ENCODE measurements at places on chromosomes 4 and X.

DNA sequence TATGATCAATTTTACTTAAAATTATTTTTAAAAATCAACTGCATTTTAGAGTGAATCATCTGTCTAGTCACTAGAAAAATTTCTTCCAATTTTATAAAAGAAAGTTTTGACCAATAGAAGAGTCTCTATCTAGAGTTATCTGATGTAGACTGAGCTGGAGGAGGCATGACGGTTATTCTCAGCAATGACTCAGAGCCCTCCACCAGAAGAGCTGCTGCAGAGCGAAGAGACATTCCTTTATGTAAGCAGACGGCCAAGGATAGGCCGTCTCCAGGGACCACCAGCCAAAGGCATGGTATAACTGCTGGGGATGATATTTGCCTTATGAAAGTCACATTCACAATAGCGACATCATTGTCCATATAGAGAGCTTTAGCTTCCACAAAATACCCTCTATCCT lies 23.0 kb downstream of the LDB2 start:
- peak; percentile 88 for DNase-seq

DNA sequence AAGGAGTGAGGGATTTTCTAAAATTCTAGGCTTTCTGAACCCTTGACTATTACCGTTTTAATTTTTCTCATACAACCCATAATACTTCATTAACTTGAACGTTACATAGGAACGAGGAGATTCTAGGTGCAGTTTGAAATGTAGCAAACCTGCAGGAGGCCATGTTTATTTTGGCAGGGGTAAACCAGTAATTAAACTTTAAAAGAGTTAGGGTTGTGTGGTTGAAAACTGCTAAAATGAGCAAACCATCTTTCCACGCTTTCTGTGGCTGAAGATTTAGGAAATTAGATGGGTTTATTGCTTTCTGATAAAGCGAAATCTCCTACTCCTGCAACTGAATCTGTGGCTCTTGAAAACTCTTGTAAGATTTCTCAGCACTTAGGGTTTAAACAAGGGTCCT lies 1.7 kb downstream of the PHEX start:
- DNase-seq, result no peak

- DNase-seq, result peak; percentile 87
These were observed 82.7 kb upstream of the GPM6B start for GRCh38 chrX:13899607-13900006.

DNA sequence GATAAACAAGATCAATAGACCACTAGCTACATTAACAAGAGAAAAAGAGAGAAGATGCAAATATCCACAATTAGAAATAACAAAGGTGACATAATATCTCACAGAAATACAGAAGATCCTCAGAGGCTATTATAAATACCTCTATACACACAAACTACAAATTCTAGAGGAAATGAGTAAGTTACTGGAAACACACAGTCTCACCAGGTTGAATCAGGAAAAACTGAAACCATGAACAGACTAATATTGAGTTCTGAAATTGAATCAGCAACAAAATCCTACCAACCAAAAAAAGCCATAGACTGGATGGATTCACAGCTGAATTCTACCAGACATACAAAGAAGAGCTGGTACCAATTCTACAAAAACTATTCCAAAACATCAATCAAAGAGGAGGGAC lies 211.8 kb upstream of the CPEB2 start:
- DNase-seq, result no peak

GRCh38 chr4:161404346-161405110 lies 759.3 kb downstream of the FSTL5 start:
- DNase-seq, result no peak

DNA sequence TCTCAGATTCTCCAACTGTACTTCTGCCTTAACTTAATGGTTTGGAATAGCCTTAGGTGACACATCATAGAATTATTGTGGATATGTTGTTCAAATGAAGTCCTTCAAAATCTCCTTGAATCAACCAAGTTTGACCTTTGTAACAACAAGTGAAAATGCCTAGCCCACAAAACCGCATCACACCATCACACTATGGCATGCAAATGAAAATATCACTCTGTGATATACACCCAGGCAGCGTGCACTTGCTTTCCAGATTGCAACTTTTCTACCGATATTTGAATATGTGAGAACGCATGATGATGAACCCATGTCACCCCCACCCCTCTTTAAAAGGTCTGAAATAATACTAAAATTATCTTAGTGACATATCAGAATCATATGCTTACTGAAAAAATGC lies 656.7 kb downstream of the GABRG1 start:
- DNase-seq, result no peak

DNA sequence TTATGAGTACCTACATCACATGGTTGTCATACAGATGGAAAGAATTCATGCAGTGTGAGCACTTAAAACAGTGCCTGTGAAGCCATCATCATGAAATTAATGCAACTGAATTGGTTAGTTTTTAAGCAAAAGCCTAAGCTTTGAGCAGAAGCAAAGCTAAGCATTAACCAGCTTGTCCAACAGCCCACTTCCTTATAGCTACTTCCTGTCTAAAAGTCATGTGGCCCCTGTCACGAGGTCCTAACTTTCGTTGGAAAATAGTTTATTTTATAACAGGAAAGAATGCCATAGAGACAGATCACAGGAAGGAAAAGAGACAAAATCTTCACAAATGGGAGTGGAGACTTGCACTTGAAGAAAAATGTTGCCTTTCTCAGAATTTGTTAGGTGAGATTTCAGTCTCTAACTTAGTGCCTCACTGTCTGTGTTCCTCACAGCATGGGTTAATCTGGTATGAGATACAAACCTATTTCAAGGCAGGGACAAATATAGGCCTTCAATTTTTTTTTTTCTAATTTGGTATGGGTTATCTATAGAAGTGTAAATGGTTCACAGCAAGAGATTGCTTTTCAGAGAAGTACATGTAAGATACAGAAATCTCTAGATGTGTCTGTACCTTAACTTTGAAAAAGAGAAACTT lies 27.7 kb upstream of the VCX start:
- DNase-seq, result no peak

- DNase-seq, result peak; percentile 21
These were observed 1.1 kb downstream of the FBXW7 start for GRCh38 chr4:152534541-152535359.

DNA sequence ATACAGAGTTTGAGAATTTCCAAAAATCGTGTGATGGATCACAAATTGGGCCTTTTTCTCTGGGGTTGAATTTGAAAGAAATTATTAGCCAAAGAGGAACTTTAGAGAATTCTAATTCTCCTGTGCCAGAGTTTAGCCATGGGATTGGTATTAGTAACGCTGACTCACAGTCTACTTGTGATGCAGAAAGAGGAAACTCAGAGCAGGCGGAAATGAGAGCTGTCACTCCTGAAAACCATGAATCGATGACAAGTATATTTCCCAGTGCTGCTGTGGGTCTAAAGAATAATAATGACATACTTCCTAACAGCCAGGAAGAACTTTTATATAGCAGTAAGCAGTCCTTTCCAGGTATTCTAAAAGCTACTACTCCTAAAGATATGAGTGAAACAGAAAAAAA lies 64.9 kb downstream of the N4BP2 start:
- peak; percentile 75 for DNase-seq

DNA sequence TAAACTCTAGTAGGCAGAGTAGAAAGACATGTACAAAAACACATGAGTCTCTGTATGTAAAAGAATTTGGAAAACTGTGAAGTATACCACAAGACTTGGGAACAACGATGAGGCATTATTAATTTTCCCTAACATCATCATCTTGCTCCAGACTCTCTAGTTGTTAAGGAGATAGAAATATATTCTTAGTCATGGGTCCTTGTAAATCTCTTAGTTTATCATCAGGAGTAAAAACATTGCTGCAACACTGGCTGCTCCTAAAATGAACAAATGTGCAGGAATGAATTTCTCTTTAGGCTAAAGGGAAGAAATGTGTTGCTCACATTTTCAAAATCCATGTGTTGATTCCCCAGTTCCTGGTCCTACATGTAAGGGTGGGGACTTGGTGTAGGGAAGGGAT lies 384.6 kb downstream of the STIM2 start:
- DNase-seq, result no peak

- peak; percentile 45 for DNase-seq
These were observed 40.4 kb downstream of the MAP7D3 start for GRCh38 chrX:136210806-136211205.
